ENCODE measurements at places on chromosomes 4 and X. TPM values are rescaled to one million over a fixed set of nuclear protein-coding genes. Genes with fewer than 3 reads are reported as not detected.

SCRG1 gene
- 0.17 TPM for total RNA-seq

ZXDA gene
- total RNA-seq, result 3.5 TPM

GRCh38 chr4:174549721-174550120 is 27.4 kb upstream of the HPGD start:
- no peaks in the 10 kb centered on the region for H3K27me3 ChIP-seq
- H3K27ac ChIP-seq, result no peak overlapping the region
- no peak overlapping the region for H3K4me3 ChIP-seq
- DNase-seq, result no peak

DNA sequence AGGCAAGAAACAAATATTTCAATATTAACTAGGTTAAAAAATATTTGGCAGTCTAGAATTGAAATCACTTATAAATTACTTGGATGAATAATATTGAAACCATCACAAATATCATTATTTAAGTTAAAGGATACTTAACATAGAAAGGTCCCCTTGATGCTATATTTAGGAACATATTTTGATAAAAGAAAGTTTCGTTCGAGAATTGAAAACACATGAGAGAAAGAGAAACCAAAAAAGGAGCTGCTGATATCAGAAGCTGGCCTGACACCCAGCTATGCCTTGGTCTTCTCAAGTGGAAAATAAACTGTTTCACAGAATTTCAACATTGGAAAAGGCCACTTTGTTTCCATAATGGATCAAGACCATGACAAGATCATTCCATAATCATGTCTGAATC is 762.4 kb downstream of the DMD start:
- DNase-seq, result no peak
- H3K27me3 ChIP-seq, result no peaks in the 10 kb centered on the region
- no peaks in the 10 kb centered on the region for H3K4me1 ChIP-seq
- no peak overlapping the region for H3K4me3 ChIP-seq
- no peaks in the 10 kb centered on the region for H3K36me3 ChIP-seq

DNA sequence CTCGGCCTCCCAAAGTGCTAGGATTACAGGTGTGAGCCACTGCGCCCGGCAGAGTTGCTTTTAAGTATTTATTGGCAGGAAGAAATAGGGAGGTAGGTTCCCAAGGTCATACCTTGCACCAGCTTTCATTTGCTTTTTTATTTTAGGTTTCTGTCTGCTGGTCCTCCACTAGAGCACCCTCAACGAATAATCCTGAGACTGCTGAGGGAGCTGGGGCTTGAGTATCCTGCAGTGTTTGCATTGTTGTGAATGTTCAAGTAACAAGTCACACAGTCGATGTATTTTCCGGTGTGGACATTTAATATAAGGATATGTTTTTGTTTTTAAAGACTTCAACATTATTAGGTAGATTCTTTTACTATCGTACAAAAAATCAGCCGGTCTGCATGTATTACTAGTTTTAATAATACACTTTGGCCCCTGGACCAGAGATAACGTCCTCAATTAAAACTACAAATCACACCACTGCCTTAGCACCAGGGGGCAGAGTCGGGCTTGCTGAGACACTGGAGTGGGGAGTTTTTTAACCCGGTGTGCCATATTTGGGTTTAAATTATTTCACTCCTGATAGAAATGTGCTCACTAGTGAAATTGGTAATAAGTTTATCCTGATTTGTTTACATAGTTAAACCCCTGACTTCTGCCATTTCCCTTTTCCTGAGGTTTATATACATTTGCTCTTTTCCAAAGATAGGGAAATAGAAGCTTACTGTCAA is 11.6 kb downstream of the SMIM20 start:
- no peaks in the 10 kb centered on the region for H3K27me3 ChIP-seq
- H3K4me1 ChIP-seq, result peaks cover 13% of the 10 kb centered on the region
- H3K36me3 ChIP-seq, result peaks cover 25% of the 10 kb centered on the region
- DNase-seq, result no peak
- no peak overlapping the region for H3K4me3 ChIP-seq

- no peak for DNase-seq
- no peak overlapping the region for H3K4me3 ChIP-seq
- H3K27ac ChIP-seq, result peak overlapping the region; percentile 65
- H3K36me3 ChIP-seq, result no peaks in the 10 kb centered on the region
- no peaks in the 10 kb centered on the region for H3K27me3 ChIP-seq
Observed at GRCh38 chrX:18793601-18794089, 86.2 kb downstream of the PPEF1 start.

DNA sequence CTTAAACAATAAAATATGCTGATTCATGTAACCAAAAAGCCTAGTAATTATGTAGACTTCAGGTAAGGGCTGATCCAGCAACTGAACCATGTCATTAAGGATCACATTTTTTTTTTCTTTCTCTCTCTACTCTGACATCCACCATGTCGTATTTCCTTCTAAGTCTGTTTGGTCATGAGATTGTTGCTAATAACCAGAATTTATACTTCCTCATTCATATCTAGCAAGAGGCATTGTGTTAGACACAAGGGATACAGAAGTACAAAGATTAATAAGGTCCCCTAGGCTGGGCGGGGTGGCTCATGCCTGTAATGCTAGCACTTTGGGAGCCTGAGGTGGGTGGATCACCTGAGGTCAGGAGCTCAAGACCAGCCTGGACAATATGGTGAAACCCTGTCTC is 24.1 kb downstream of the PHEX start:
- peak overlapping the region; percentile 18 for H3K4me3 ChIP-seq
- no peaks in the 10 kb centered on the region for H3K27me3 ChIP-seq
- DNase-seq, result no peak
- no peaks in the 10 kb centered on the region for H3K4me1 ChIP-seq
- peak overlapping the region; percentile 77 for H3K27ac ChIP-seq
- peaks cover 5% of the 10 kb centered on the region for H3K36me3 ChIP-seq

DNA sequence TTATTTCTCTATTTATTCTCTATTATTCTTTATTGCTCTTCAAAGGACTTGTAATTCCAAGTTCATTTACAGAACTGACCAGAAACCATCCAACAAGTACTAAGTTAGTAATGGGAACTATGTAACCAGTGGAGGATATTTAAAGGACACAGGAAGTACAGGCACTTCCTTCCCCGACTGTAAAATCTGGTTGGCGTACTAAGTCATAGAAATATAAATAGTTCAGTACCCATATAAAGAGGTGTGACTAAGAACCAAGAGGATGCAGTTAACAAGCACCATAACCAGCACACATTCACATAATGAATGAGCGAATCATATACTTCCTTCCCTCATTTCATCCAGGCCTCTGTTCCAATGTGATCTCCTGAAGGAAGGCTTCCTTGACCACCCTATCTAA is 3.6 kb upstream of the EIF4E start:
- no peak overlapping the region for H3K27ac ChIP-seq
- no peak overlapping the region for H3K4me3 ChIP-seq
- no peak for DNase-seq

GRCh38 chr4:2788532-2789103 is 4.3 kb upstream of the SH3BP2 start:
- peaks cover 6% of the 10 kb centered on the region for H3K27me3 ChIP-seq
- no peak overlapping the region for H3K27ac ChIP-seq
- H3K36me3 ChIP-seq, result no peaks in the 10 kb centered on the region

DNA sequence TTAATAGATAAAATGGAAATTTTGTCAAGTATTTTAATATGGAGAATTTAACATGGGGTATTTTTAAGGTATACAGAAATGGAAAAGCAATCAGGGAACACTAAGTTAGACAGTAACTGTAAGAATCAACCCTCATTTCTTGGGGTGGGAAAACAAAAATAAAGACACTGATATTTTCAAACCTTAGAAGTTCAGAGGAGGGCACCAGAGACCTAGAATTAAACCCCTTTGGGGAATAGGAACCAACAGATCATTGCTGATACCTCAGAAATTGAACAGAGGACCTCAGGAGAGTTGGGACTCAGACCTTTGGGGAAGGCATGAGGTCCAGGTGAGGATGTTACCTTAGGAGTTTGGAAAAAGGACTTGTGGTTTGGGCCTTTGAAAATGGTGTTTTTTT is 435.6 kb downstream of the TMA16 start:
- no peak overlapping the region for H3K4me3 ChIP-seq
- DNase-seq, result no peak
- no peak overlapping the region for H3K27ac ChIP-seq
- no peaks in the 10 kb centered on the region for H3K27me3 ChIP-seq
- no peaks in the 10 kb centered on the region for H3K36me3 ChIP-seq

- peaks cover 6% of the 10 kb centered on the region for H3K4me1 ChIP-seq
- peaks cover 16% of the 10 kb centered on the region for H3K36me3 ChIP-seq
- no peak overlapping the region for H3K27ac ChIP-seq
Observed at GRCh38 chr4:4390046-4390445, 3.1 kb downstream of the NSG1 start.

DNA sequence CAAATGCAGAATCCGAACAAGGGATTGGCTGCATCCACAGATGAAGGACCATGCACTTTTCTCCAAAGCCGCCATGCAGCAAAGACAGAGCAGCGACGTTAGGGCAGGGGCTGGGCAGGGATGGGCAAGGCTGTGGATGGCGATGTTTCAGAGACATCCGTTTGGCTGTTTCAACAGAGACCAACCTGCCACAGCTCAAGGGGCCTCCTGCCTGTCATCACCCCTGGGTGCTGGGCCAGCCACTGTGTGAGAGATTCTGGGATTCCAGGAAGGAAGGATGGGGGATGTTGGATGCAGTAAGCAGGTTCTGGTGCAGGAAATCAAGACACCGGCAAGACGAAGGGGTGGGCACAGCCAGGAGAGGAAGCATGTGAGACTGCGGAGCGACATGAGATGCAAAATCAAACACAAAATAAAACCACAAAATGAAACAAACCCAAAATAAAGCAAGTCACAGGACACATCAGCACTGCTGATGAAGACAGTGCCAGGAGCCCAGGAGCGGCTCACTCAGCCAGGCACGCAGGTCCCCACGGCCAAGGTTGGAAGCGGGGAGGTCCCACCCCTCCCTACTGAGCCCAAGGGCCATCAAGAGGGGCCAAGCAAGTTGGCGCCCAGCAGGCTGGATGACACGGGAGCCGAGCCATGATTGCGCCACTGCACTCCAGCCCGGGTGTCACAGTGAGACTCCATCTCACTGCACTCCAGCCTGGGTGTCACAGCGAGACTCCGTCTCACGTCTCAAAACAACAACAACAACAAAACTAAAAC is 68.1 kb downstream of the FAM53A start:
- no peak overlapping the region for H3K27ac ChIP-seq
- no peaks in the 10 kb centered on the region for H3K4me1 ChIP-seq
- H3K27me3 ChIP-seq, result no peaks in the 10 kb centered on the region
- no peak overlapping the region for H3K4me3 ChIP-seq
- no peaks in the 10 kb centered on the region for H3K36me3 ChIP-seq
- no peak for DNase-seq

- H3K4me1 ChIP-seq, result no peaks in the 10 kb centered on the region
- H3K4me3 ChIP-seq, result no peak overlapping the region
- no peak for DNase-seq
- peaks cover 5% of the 10 kb centered on the region for H3K27me3 ChIP-seq
- H3K27ac ChIP-seq, result no peak overlapping the region
- no peaks in the 10 kb centered on the region for H3K36me3 ChIP-seq
Observed at GRCh38 chr4:178082906-178083305, 640.7 kb upstream of the AGA start.

DNA sequence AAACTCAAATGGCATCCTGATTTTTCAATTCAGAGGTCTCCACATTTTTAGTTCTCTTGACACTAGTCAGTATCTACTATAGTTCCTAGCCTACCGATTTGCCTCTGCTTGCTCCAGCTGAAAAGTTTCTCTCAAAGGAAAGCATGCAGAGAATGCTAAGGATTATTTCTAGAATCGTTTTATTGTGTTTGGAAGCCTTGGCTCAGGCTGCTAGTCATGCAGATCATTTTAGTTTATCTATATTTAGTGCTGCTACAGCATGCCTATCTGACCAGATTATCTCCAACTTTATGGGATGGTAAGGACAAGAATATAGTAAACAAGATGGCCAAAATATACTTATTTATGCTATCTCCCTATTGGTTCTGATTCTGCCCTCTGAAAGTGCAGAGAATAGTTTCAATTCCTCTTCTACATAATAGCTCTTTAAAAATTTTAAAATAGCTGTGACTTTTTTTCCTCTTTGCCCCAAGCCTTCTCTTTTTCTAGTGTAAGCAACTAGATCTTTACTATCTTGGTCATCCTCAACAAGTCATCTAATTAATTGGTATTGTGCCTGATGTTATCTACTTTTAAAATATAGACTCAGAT is 15.7 kb upstream of the DRP2 start:
- no peaks in the 10 kb centered on the region for H3K27me3 ChIP-seq
- peaks cover 5% of the 10 kb centered on the region for H3K4me1 ChIP-seq
- H3K4me3 ChIP-seq, result no peak overlapping the region
- no peak overlapping the region for H3K27ac ChIP-seq

DNA sequence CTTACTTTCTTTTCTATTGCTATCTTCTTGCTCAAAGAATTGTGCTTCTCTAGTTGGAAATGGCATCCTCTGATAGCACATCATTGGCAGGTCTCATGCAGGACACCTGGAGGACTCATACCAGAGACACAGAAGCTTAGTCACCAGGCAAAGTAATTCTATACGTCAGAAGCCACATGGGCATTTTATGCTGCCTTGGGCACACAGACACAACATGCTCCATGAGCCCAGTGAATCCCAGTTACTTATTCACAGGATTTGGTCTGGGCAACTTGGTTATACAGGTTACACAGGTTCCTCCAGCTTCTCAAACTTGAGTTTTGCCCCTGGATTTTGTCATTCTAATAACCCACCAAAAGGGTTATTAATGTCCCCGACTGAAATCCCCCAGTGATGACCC is 7.1 kb downstream of the RASSF6 start:
- no peak overlapping the region for H3K27ac ChIP-seq
- no peak for DNase-seq
- H3K27me3 ChIP-seq, result no peaks in the 10 kb centered on the region

AMTN gene
- total RNA-seq, result not detected

DNA sequence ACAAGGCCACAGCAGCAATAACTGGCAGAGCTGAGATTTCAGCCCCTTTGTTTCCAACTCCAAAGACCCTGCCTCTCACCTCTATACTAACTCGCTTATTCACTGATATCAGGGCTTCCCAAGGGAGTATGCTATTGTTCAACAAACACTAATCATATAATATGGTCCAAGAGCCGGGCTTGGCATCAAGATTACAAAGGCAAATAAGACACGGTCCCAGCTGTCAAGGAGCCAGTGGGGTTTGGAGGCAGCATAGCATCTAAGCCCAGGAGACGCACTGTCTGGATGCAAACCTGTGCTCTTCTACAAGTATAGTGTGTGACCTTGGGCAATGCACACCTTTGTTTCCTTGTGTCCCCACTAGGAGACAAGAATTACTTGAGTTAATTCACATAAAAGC is 28.7 kb downstream of the PAPSS1 start:
- no peaks in the 10 kb centered on the region for H3K27me3 ChIP-seq
- no peak for DNase-seq
- no peaks in the 10 kb centered on the region for H3K4me1 ChIP-seq
- H3K27ac ChIP-seq, result no peak overlapping the region
- H3K4me3 ChIP-seq, result no peak overlapping the region
- peaks cover 34% of the 10 kb centered on the region for H3K36me3 ChIP-seq

ARMCX4 gene
- 19.4 TPM for total RNA-seq

MND1 gene
- total RNA-seq, result 15.2 TPM
